ENCODE measurements at places on chromosomes 16 and 17.

GRCh38 chr17:15249487-15249886 lies 15.6 kb downstream of the PMP22 start:
- DNase-seq, result no peak

- DNase-seq, result no peak
Observed at GRCh38 chr16:11134722-11135463, 121.1 kb downstream of the SOCS1 start.

GRCh38 chr16:69315486-69316311 lies 4.5 kb downstream of the VPS4A start:
- no peak for DNase-seq

- no peak for DNase-seq
Observed at GRCh38 chr17:39793301-39793872, 55.6 kb downstream of the GRB7 start.

DNA sequence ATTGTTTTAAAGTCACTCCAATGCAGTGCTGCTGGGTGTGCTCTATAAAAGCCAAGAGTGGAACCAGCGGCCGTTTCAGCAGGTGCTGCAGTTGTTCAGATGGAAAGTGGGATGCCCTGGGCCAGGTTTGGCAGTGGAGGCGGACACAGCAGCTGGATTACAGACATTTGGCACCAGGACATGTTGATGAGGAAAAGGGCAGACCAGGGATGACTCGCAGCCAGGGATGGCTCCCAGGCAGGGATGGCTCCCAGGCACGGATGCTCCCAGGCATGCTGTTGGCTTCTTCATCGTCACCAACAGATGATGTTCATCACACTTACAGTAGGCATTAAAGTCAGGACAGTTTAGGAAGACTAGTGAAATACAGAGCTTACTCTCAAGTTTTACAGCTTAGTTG lies 10.0 kb downstream of the GAN start:
- DNase-seq, result no peak

GRCh38 chr17:77019893-77020379 lies 120.8 kb upstream of the SEC14L1 start:
- no peak for DNase-seq

DNA sequence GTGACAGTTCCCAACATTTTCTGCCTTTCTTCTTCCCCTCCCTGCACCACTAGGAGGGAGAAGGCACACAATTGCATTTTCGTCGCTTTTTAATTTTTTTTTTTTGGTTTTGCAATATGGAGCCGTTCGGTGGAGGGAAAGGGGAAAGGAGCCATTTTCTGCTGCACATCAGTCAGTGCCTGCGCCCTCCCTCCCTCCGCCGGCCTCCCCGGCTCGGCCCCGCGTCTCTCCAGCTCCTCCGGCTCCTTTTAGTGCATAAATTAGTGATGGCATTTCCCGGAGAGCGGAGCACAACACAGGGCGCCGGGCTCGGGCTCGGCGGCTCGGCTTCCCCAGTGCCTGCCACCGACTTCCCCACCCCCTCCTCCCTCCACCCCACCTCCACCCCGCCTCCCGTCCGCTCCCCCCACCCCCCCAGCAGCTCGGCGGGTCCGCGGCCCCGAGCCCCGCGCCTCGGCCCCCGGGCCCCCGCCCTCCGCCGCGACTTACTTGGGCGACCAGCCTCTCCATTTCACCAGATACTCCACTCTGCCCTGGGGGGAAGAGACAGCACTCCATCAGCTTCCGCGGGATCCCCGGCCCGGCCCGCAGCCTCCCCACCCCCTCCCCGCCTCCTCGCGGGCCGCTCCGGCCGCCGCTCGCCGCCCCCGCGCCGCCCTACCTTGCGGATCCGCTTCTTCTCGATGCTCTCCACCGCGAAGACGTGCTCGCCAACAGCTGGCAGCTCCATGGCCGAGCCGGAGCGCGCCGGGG lies 542 bp downstream of the CBX4 start:
- peak; percentile 38 for DNase-seq

- DNase-seq, result no peak
Observed at GRCh38 chr16:12474047-12474446, 329.6 kb downstream of the CPPED1 start.

- peak; percentile 36 for DNase-seq
Observed at GRCh38 chr16:10256784-10257641, 74.8 kb upstream of the GRIN2A start.

DNA sequence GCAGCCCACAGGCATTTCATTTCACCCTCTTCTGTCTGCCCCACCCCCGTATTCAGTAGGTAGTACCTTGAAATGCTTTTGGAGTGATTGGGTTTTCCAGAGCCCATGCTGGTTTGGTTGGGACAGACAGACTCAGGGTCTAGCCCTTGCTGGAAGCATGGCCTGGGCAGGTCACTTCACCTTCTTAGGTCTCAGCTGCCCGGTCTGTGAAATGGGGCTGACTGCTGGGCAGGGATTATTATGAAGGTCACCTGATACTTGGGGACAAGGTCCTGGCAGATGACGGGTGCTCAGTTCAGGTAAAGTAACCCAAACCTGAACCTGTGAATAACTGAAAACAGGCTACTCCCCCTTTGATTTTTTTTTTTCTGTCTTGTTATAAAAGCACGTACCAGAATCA lies 116.0 kb downstream of the CLEC16A start:
- DNase-seq, result no peak

DNA sequence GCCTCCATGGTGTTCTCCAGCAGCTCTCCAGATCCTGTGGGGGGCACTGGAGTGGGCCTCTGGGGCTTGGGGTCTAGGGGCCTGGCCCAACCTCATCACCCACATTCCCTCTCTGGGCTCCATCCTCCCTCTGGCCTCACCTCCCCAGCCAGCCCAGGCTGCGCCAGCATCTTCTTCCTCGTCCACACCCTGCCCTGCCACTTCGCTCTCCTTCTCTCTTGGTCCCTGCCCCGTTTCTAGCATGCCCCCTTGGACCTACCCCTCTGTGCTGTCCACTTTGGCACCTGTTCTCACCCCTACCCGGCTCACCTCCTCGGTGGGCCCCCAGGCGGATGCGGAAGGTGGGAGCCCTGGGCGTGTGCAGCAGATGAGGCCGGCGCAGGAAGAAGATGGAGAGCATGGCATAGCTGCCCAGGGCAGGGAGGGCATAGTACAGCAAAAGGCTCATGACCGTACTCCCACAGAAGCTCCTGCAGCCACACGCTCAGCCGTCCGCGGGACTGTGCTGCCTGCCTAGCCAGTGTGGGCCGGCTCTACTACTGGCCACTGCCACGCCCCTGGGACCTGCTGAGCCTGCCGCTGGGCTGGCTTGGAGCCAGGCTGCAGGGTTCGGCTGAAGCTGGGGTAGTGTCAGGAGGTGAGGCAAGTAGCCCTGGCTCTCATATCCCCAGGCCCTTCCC lies at the start of gene GDPD3:
Gene GDPD3, minus strand, starts transcription at position 507 of the 680 bp plus-strand sequence. Its CDS starts 59 bp downstream, at position 448.
- DNase-seq, result no peak

- DNase-seq, result no peak
Observed at GRCh38 chr16:87409781-87410180, 17.6 kb downstream of the MAP1LC3B start.

DNA sequence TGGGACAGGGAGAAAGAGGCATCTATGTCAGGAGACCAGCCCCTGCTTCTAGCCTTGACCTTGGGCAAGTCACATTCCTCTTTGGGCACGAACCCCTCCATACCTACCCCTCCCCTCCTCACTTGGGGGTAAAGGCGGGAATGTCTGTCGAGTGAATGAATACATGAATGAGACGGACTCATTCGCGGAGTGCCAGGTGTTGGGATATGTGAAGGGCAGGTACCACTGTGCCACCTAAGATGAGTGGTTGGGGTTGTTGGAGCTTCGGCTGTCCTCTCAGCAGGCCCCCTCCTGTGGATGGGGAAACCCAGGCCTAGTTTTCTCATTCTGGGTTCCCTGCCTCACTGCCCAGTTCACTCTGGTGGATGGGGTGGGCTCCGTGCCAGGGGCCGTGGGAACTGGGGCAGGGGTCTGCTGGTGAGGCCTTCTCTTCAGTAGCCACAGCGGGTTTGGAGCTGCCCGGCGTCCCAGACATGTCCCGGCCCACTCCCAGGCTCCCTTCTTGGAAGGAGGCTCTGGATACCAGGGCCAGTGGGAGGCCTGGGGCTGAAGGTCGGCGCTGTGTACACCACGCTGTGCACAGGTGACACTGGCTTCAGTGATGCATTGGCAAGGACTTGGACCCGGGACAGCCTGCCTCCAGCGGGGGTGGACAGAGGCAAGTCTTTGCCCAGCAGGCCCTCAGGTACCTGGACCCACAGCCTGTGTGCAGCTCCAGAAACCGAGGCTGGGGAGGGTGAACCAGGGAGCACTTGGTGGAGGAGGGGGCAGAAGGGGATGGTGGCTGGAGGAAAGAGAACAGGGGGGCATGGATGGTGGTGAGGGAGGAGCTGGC lies 5.6 kb downstream of the GLIS2 start:
- no peak for DNase-seq

Data from stimulated activated CD4-positive, alpha-beta T cell treated with anti-CD3 and anti-CD28 coated beads, Interleukin-1b, Interleukin-23, amount 100 ng/mL, for 4 hours (primary cell).